ENCODE measurements at places on chromosomes 7 and 10.

GRCh38 chr10:109773288-109774120 is 149.8 kb downstream of the XPNPEP1 start:
- DNase-seq, result no peak

- no peak for DNase-seq
Observed at GRCh38 chr10:3571310-3571825, 213.6 kb downstream of the KLF6 start.

DNA sequence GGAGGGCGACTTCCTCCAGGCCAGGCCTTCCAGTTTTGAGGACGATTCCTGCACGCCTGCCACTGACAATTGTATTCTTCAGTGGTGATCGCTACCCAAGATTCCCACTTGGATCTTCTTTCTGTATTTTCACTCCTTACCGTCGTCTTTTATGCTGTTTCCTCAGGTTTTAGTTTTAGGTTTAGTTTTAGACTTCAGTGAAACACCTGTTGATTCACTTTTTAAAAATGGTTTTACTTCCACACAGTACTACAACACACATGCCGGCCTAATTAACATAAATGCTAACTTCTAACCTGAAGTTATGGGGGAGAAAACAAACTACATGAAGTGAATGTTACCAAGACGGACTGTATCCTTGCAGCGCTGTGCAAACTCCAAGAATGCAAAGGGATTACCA is 530.6 kb upstream of the MGMT start:
- DNase-seq, result no peak

GRCh38 chr7:7911369-7912123 is 57.0 kb upstream of the GLCCI1 start:
- DNase-seq, result no peak

DNA sequence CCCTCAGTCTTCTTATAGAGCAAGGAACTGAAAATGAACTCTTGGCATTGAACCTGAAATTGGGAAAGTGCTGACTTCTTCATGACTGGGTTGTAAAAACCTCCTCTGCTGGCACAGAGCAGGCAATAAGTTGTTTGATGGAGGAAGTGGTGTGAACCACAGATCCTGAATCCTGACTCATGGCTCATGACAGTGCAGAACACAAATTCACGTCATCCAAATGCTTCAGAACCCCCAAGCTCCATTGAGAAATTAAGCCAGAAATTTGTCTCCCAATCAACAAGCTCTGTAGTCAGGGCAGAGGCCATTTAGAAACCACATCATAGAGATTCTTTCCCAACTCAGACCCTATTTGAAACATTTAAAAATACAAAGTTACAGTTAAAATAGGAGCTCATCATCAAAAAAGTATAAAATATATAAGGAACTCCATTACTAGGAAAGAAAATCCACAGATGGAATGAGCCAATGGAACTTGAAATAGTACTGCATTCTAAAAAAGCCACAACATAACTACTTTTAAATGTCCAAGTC is 10.3 kb upstream of the STK17A start:
- DNase-seq, result no peak

DNA sequence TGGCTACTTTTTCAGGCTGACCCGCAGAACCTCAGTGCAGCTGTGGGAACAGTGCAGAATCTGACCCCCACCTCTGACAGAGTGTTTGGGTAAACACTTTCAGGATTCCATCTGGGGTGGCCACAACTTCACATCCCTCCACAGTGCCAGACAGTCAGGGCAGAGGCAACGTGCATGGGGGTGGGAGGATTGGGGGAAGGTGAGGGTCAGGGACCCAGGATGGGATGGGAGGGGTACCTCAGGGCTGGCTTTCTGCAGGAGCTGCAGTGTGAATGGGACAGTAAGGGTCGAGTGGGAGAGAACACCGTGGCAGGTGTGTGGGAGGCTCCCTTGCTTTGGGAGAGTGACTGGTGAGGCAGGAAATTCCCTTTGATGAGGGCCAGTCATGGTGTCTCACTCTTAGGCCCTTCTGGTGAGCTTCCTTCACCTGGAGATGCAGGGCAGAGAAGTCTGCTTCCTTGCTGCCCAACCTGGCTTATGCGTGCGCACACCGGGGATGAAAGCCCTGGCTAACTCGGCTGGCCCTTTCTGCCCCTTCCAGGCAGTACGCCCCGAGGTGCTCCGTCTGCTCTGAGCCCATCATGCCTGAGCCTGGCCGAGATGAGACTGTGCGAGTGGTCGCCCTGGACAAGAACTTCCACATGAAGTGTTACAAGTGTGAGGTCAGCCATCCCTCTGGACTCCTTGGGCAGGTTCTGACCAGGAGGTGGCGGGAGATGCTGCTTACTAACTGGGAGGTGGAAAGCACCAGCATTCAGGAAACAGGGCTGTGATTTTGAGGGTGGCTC is 8.4 kb downstream of the ZYX start:
- DNase-seq, result no peak

GRCh38 chr10:90560331-90560730 is 297.5 kb downstream of the HTR7 start:
- no peak for DNase-seq

DNA sequence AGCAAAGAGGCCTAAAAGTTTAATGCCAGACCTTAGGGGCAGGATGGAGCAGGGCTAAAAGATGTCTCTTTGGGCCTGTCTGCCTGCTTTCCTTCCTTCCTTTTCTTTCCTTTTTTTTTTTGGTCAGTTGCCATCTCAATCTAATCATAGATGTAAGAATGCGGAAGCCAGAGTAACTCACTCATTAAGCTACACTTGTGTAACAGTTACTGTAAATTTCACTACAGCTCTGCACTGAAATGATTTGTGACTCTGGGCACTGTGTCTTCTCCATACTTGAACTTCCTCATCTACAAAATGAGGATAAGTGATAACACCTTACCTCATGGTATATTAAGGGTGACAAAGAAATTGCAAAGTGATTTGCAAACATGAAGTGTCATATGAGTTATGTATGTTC is 75.5 kb upstream of the AGK start:
- no peak for DNase-seq

DNA sequence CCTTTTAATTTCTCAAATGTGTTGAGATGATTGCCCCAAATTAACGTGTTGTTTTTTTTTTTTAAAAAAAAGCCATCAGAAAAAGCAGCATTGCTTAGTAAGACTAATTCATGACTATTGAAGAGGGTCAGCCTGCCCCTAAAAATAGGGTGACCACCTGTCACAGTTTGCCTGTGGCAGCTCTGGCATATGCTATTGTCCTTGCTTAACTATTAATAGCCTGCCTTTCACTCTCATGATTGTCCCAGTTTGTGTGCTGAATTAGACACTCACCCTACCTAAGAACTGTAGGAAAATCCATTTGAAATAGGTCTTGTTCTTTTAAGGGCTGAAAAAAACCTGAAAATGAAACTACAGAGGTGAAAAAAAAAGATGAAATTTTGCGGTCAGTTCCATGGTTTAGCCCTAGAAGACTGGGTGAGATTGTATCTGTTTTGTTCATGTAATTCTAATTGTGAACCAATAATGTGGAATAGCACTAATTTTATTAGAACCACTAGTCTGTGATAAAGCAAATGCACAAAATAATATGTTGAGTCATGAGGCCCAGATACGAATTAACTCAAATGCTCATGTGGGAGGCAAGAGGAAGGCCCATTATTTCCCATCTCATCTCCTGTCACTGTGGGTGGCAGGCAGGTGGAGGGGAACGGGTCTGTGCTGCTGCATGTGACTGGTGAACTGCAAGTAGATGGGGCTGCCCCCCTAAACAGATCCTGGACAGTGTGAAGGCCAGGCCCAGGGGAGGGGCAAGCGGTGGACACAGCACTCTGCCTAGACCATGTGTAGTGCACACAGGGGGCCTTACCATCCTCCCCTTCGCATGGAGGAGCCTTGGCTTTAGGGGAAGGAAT is 265.4 kb upstream of the NFE2L3 start:
- no peak for DNase-seq

DNA sequence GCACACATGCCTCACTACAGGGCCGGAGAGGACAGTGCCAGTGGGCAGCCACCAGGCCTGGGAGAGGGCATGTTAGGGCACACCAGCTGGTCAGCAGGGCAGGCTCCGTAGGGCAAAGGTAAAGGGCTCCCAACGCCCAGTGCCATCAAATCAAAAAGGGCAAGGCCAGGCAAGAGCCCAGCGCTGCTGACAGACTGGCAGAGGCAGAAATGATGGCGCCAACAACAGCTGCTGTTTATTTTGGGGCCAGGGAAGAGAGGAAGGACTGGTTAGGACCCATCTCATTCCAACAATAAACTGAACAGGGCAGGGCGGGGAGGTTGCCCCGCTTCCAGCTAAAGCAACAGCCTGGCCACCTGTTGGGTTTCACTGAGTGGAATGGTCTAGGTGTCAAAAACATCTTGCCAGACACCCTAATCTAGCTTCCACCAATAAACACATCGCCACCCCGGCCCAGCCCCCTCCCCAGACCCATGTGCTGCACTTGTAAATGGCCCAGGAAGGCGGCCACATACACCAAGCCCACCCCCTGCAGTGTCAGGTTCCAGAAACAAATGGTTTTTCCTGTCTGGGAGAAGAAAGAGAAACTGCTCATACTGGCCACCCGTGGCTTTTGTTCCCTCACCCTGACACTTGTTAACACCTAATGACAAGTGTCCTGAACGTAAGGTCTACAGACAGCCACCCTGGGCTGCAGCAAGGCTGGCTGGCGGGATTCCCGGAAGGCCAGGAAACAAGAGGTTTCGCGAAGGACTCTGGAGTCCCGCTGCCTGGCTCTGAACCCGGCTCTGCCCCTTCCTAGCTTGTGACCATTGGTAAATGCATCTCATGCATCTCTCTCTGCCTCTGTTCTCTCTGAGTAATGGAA is 15.3 kb downstream of the SH3PXD2A start:
- no peak for DNase-seq

GRCh38 chr7:80847027-80847426 is 71.8 kb downstream of the SEMA3C start:
- no peak for DNase-seq

DNA sequence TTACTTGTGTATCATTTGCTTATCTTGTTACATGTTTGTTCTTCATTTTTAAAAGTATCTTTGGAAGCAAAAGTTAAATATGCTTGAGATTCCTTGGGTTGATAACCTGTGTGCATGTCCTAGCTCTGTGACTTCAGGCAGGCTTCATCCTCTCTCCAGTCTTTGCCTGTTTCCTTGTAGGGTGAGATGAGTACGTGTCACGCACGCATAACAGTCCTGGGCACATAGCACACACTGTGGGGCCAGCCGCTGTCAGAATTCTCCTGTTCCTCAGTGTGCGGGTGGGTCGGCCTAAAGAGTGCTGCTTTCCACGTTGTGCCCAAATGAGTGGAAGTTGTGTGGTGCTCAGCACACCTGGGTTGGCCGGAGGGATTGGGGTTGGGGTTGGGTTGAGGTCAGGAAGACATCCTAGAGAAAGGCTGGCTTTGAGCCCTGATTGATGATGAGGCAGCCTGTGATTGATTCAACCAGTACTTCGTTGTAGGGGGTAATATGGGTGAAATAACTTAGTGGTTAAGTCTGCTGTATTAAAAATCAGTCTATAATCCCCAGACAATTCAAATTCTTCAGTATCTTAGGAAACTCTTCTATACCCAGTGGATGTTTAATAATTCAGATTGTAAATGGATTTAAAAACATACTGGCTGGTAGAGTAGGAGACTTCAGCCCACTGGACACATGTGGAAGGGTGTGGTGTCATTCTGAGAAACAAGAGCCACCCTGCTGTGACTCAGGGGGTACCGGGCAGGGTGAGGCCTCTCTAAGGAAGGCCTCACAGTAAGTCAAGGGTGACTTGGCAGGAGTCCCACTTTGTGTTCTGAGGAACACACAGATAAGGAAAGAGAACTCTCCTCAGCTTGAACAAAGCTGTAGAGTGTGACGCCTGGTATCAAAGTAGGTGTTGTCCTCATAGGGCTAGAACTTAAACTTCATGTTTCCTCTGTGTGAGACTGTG is 54.8 kb downstream of the DAGLB start:
- no peak for DNase-seq

DNA sequence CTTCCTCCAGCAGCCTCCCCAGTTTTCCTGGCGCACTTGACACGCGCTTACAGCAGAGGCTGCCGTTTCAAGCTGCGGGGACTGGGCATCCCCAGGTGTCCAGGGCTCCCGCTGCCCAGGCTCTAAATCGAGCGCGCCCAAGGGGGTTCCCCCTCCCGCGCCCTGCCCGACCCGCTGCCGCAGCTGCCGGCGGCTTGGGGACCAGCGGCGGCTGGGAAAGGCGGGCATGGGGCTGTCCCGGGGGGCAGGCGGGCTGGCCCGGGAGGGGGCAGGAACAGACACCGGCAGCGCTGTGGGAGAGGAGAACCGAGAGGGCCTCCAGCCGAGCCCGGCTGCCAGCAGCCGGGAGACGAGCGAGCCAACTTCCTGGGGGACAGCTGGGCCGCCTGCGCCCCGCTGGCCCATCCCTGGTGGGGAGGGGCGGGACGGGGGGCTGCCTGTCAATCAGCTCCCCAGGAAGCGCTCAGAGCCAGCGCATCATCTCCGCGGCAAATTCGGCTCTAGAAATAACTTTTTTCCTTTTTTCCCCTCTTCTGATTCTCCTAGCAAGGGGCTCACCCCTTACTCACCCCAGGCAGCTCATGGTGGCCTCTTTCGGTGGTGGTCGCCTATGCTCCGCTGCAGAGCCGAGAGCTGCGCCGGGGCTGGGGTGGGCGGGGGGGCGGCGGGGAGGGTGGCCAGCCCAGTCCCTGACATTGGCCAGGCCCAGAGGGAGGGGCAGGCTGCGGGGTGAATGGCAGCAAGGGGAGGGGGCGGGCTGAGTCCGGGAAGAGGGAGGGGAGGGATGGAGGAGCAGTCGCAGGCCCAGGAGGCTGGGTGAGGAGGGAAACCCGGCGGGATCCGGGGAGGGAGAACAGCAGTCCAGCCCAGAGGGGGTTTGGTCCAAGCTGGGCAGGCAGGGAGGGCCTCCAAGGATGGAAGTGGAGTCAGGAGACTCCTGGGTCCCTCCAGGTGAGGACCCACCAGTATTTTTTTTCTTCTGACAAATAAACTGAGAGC is 14.7 kb downstream of the GRID2IP start:
- DNase-seq, result peak; percentile 21

- DNase-seq, result no peak
Observed at GRCh38 chr7:81676813-81677212, 93.0 kb downstream of the HGF start.

DNA sequence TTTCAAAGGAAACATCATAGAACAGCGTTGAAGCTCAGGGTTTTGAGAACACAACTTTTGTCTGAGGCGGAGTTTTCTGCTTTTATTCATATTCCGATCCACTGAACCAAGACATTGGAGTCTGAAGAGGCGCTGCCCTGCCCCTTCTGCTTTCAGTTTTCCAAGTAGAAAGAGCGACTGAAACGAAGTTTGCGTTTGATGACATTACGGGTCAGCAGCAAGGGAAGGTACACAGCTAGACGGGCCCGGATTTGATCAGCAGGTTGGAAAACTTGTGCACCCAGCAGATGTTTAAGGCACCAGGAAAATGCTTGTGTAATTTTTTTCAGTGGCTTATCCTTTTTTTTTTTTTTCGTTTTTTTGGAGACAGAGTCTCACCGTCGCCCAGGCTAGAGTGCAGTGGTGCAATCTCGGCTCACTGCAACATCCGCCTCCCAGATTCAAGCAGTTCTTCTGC is 720 bp downstream of the SUN1 start:
- DNase-seq, result no peak

- DNase-seq, result no peak
Observed at GRCh38 chr7:41508755-41509154, 194.1 kb downstream of the INHBA start.

GRCh38 chr10:116868722-116869121 is 19.4 kb downstream of the ENO4 start:
- DNase-seq, result no peak
